ENCODE measurements at places on chromosomes 12 and 14.

GRCh38 chr12:29320295-29321085, 60.5 kb downstream of the ERGIC2 start:
- DNase-seq: peak; percentile 89

GRCh38 chr14:77320238-77320935, at the start of gene POMT2:
Gene POMT2 (minus strand): TSS chr14:77320883. CDS start chr14:77320681, 202 bp downstream.
- peak; percentile 89 for DNase-seq

DNA sequence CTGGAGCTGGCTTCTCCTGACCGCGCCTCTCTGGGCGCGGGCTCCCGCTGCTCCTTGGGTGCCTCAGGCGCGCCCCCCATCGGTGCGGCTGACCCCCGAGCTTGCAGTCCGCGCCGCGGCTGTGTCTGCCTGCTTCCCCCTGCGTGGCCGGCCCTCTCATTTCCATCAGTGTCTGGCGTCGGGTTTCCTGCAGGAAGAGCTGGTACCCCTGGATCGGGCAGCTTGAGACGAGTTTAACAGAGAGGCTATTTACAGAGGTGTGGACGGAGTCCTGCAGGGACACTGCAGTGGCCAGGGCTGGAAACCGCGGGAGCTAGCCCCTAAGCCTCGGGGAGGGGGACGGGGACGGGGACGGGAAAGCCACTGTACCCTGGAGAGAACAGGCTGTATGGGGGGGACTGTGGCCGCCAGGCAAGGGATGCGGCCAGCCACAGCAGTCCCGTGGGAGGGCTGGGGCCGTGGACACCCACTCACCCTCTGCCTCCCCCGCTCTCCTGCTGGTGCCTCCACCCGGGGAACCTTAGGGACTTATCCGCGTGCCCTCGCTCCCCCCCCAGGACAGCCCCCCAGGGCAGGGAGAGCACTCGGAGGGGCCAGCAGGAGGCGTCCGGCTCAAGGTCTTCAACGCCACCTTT, 3.7 kb upstream of the CACNA2D4 start:
- DNase-seq: no peak

- DNase-seq: no peak
These were observed 344.7 kb downstream of the CACNA1C start for GRCh38 chr12:2397356-2398045.

- DNase-seq: no peak
These were observed 321.0 kb upstream of the RTL1 start for GRCh38 chr14:101224356-101225156.

DNA sequence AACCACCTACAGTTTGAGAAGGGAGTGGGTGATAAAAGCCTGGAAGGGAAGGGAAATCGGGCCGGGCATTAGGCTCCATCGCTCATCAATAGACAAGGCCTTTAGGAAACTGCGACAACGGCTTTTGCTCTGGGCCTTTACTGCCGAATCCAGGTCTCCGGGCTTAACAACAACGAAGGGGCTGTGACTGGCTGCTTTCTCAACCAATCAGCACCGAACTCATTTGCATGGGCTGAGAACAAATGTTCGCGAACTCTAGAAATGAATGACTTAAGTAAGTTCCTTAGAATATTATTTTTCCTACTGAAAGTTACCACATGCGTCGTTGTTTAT, 261 bp upstream of the RNU7-1 start:
- DNase-seq: peak; percentile 94

- DNase-seq: no peak
These were observed 449.4 kb downstream of the RERGL start for GRCh38 chr12:17640615-17641014.

DNA sequence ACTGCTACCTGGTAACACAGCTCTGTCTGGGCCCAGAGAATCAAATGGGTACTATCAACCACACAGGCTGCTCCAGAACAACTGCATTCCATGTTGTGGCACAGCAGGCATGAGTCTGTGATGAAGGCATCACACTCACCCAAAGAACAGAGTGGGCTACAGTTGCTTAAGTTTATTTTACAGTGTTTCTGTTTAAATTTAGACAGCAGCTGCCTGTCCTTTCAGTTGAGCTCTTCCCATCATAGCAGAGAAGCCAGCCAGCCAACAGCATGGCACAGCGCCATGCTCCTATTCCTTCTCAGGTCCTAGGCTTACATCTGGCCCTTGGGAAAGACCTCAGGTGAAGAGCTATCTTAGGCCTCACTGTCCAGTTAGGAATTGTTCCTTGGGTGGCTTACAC, 147.0 kb upstream of the FRMD6 start:
- no peak for DNase-seq

GRCh38 chr12:91319071-91319760, 136.6 kb upstream of the DCN start:
- DNase-seq: no peak

DNA sequence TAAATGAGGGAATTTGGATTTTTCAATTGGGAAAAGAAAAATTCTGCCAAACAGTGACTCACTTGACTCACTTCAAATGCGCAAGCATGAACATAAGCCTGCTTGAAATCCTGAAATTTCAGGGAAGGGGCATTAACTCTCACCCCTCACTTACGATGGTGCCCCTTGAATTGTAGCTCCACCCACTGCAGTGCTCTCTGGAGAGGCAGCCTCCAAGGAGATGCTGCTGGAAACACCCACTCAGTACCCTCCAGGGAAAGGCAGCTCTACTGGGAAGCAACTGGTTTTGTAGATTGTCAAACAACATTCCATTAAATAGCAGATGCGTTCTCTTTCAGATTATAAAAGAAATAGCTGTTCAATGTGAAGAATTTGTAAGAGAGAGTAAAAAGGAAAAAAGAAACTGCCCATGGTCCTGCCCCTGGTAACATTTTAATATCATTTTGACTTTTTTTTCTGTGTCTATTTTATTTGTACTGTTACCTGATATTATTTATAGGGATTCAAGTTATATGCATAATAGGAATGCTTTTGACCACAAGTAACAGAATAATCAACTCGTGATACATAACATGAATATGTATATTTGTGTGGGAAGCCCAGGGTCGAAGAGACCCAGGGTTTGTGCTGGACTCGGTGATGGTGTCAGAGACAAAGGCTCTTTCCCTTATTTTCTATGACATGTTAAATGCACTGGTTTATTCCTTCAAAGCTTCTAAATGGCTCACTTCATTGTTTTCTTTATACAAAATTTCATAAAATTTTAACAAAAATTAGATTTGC, 31.1 kb upstream of the TMEM132C start:
- DNase-seq: no peak

DNA sequence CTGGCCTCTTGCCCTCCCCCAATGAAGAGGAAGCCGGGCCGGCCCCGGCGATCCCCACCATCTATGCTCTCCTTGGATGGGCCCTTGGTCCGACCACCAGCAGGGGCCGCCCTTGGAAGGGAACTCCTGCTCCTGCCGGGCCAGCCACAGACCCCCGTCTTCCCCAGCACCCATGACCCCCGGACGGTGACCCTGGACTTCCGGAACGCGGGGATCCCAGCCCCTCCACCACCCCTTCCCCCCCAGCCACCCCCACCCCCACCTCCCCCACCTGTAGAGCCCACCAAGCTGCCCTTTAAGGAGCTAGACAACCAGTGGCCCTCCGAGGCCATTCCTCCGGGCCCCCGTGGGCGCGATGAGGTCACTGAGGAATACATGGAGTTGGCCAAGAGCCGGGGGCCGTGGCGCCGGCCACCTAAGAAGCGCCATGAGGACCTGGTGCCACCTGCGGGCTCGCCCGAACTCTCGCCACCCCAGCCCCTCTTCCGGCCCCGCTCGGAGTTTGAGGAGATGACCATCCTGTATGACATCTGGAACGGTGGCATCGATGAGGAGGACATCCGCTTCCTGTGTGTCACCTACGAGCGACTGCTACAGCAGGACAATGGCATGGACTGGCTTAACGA, 19.4 kb downstream of the SETD1B start:
- DNase-seq: no peak
